ENCODE measurements at places on chromosomes 5 and 9.

GRCh38 chr9:136839229-136840139 is 2.8 kb upstream of the AJM1 start:
- no peak for DNase-seq

DNA sequence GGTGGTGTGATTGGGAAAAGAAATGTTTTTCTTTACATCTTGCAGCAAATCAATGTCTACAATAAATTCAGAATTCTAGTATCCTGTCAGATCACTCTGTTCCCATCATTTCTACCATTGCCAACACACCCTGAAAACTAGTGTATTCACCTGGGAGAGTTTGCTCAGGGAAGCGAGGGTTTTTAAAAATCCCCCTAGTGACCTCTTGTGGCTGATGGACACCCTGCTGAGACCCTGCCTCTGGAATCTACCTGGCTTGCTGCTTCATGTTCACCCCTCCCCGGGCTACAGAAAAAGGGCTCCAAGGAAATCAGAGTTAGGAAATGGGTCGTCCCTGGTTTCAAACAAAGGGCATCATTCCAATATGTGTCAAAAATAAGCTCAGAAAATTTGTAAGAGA is 21.4 kb upstream of the ALDOB start:
- no peak for DNase-seq

- DNase-seq, result peak; percentile 96
These were observed at the start of gene EEIG1 for GRCh38 chr9:127980706-127981558. Gene EEIG1 (minus strand): TSS chr9:127980989. CDS start chr9:127980137, 852 bp downstream.

DNA sequence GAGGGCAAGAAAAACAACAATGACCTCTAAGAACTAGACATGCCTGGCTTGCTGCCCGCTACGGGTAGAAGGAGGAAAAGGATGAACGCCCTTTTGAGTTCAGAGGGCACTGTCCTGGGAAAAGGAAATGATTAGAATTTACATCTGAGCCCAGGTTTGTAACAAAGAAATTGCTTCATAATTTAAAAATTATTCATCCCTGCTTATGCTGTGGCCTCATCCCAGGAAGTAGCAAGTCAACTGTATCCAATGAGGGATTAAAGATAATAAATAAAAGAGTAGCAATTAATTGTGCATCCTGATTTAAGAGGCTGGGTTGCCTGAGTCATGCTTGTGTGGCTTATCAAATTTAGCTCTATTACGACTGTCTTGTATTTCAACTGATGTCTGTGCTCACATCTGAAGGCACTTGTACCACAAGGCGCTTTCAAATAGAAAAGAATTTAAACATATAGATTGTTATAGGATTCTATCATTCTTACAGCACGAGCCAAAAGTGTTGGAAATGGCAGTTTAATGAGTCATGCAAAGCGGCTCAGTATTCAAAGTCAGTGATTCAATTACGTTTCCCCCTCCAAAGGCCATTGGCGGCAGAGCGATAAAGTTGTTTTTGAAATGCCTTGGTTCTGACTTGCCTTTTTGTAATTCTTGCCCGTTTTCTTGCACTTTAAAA is 40.0 kb upstream of the DMRT1 start:
- no peak for DNase-seq

DNA sequence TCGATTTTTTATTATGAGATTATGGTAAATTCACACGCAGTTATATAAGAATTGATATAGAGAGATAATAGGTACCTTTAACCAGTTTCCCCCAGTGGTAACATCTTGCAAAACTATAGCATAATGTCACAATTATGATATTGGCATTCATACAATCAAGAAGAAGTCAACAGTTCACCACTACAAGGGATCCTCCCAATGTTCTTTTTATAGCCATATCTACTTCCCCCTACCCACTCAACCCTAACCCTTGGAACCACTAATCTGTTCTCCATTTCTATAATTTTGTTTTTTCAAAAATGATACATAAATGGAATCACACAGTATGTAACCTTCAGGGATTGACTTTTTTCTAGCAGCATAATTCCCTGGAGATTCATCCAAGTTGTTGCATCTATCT is 9.8 kb downstream of the ACTL7B start:
- DNase-seq, result no peak

- no peak for DNase-seq
These were observed 333.4 kb downstream of the ICE1 start for GRCh38 chr5:5755888-5756287.

GRCh38 chr5:53856506-53856905 is 296.1 kb downstream of the NDUFS4 start:
- no peak for DNase-seq

- no peak for DNase-seq
These were observed 24.3 kb downstream of the BOD1 start for GRCh38 chr5:173592050-173592669.

GRCh38 chr5:96440185-96440538 is 7.1 kb upstream of the PCSK1 start:
- DNase-seq, result no peak

DNA sequence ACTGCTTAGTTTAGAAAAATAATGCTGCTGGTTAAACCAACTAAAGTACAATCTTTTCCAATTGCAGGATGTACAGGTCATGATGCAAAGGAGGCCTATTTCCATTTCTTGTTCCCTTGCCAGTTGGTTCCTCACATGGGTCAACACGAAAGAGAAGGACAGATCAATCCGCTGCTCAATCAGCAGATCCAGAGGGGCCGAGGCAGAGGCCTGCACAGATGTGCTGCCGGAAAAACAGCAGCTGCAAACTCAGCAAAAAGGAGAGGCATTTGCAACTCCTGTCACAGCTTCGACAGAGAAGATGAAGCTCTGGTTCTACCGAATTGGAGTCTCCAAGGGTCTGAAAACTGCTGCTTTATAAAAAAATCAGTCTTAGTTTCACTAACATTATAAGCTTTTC is 69.8 kb downstream of the NIPSNAP3B start:
- DNase-seq, result no peak

DNA sequence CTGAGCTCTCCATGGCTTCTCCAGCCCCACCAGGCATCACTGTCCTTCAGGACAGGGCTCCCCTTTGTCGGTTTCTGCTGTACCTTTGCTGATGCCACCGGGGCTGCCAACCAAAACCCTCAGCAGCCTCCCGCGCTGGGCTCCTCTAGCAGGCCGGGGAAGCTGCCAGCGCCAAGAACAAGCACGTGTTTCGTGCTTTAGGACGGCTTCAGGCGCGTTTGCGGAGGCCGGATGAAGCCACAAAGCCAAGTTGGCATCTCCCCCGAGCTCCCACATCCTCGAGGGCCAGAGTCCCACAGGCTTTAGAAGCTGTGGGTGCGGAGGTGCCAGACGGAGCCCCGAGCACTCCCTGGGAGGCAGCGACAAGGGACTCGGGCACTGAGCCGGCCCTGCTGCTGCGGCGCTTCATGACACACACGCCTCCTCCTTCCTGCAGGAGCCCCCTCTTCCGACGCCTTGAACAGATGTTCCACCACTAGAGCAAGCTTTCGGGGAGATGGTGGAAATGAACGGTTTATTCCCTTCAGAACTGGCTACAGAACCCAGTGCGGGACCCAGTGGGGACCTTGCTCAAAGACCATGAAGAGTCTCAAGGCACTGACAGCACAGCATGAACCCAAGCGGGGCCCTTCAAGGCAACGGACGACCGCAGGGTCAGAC is 36.7 kb downstream of the SARDH start:
- peak; percentile 38 for DNase-seq

DNA sequence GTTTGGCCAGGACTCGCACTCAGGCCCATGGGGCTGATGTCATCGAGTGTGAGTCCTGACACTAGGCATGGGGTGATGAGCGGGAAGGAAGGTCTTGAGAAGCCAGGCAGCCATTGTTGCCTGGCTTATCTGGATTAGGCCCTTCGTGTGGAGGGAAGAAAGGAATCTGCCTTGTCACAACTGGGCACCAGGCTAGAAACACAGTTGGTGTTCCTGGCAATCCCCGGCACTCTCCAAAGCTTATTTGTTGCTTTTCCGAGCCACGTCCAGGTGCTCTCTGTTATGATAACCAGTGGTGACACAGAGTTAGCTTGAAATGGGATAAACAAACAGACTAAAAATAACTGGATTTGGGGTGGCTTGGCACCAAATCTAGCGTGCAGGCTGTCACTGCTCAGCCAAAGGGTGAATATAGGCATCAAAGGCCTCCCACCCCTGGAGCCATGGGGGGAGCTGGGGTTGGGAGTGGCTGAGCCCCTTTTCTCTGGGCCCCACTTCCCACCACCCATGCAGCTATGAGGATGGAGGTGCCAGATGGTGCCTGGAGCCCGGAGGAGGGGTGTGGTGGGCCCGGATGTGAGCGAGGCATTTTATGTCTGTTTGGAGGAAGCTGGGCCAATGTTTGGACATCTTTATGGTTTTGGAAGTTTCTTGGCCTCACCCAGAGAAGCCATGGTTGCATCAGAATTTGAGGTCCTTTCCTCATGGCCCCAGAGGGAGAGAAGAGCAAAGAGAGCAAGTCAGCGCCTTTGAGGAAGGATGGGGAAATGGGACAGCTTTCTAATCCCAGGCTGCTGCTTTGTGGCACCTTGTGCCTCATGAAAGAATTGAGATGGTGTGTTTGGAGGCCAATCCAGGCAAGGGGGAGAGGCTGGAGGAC is 98.0 kb upstream of the PITX1 start:
- DNase-seq, result no peak

- DNase-seq, result no peak
These were observed 46.9 kb downstream of the TMOD1 start for GRCh38 chr9:97548379-97548778.

DNA sequence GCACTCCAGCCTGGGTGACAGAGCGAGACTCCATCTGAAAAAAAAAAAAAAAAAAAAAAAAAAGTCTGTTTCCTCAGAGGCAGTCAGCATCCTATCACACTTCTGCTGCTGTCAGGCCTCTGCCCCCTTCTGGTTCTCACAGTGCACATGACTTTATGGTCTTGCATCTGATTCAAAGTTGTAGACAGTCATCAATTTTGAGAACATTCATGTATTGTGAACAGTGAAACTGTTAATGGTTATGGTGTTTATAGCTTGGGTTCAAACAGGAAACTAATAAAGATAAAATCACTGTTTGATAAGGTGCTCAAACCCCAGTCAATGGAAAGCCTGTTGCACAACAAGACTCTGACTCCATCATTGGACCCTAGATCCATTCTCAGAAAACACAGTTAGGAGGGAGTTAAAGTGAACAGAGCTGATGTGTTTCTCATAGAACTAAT is 61.4 kb downstream of the FOXD1 start:
- DNase-seq, result no peak

- DNase-seq, result no peak
These were observed 25.3 kb upstream of the PPP1R2B start for GRCh38 chr5:156824800-156825199.

- no peak for DNase-seq
These were observed 46.5 kb upstream of the VDAC1 start for GRCh38 chr5:134051305-134051704.

DNA sequence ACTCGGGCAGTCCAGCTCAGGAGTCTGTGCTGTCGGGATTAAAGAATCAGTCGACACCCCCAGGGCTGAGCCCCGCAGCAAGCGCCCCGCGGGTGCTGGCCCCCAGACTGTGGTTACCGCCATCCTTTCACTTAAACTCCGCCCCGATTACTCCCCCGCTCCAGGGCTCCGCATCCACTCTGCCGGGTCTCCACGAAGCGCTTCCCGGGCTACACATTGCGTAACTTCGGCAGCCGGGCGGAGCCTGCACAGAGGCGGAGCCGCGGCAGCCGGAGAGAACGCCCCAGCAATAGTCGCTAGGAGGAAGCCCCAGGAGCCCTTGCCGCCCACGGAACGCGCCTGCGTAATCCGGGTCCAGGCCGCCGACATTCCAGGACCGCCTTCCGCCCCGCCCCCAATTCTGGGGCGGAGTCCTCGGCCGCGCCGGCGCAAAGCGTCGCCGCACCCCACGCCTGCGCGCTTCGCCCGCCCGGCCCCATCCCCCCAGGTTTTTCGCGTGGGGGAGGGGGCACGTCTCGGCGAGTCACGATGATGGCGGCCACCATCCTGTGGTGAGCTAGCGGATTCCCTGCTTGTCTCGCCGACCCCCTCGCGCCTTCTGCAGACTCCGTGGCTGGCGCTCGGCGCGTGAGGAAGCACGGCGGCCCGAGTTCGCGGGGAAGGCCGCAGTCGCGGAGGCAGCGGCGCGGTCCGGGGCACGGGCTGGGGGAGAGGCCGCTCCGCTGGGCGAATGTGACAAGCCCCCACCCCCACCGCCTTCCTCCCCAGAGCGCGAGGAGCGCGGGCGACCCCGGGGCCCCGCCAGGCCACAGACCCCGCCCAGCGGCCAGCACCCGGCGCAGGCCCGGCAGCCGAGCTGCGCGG is at the start of gene RAD23B:
TSS of gene RAD23B (plus strand) at position 521 of the 864 bp plus-strand sequence. CDS start 351 bp downstream, outside the sequence.
- peak; percentile 97 for DNase-seq

- DNase-seq, result no peak
These were observed 246.6 kb downstream of the ARL15 start for GRCh38 chr5:54063817-54064216.

GRCh38 chr9:115183436-115183835 is 65.5 kb upstream of the TNC start:
- no peak for DNase-seq

- DNase-seq, result no peak
These were observed 423.3 kb downstream of the EFNA5 start for GRCh38 chr5:107247427-107247826.

GRCh38 chr5:88094403-88094802 is 174.2 kb downstream of the TMEM161B start:
- no peak for DNase-seq

- DNase-seq, result no peak
These were observed 73.4 kb downstream of the PHF2 start for GRCh38 chr9:93649610-93650261.

DNA sequence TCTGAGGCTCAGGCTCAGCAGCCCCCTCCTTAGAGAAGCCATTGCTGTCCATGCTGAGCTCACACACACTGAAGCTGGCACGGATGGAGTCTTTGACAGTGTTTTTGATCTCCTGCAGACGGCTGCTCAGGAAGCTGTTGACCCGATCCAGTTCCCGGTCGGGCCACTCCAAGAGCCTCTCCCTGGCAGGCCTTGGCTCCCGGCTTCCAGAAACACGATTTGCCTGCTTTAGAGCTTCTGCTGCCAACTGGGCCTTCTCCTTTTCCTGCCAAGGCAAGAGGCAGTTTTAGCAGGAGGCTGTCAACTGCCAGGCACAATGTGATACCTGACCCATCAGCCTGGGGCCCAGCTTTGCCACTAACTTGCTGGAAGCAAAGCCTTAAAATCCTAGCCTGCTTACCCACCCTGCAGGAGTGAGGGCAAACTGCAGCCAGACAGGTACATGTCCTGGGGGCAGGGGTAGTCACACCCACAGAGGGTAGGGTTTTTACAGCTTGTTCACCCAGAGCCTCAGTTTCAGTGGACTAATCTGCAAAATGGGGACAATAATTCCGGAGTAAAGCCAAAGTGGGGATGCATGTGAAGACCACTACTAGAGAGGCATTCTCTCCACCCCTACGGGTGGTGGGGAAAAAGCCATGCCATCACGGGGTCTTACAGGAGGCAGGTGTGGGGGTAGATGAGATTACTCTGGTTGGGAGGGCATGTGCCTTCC is 8.3 kb upstream of the DDX41 start:
- DNase-seq, result no peak

GRCh38 chr5:66724349-66725139 is 128.4 kb downstream of the MAST4 start:
- no peak for DNase-seq

GRCh38 chr9:104817437-104817836 is 53.5 kb downstream of the NIPSNAP3B start:
- DNase-seq, result no peak

All from activated CD4-positive, alpha-beta T cell treated with anti-CD3 and anti-CD28 coated beads for 1 hour (primary cell).